Stimulated activated CD8-positive, alpha-beta memory T cell treated with anti-CD3 and anti-CD28 coated beads, Interleukin-12 subunit alpha, Interleukin-12 subunit beta, amount 100 ng/mL, for 1 hour (primary cell): ENCODE measurements at places on chromosomes 3 and 15.
A peak's percentile ranks its signal among the peaks of the same experiment; 100 is the strongest.

DNA sequence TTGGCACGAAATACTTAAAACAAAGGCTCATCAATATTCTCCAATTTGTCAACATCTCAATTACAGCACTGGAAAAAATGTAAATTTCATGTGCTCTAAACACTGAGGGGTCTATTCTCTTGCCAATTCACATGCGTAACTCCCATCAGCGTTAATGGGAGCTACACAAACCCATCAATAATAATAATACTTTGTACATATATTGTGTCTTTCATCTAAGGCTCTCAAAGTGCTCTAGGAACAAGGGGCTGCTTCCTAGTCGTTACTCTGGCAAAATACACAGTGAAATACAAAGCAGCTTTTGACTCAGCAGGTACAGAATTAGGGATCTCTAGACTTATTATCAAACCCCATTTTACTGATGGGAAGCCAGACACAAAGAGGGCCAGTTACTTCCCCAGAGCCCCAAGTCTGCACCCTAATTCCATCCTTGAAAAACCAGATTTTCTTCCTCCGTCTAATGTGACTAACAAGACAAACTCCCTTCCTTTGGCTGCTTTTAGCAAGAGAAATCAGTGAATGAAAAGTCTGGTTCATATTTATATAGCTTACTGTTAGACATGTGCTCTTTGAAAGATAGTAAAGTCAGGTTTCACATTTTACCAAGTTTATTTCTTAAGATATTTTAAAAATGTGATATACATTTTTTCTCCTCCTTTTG, 20.0 kb downstream of the MEIS2 start:
- no peak for DNase-seq

GRCh38 chr3:56917361-56918110, 115.8 kb upstream of the ARHGEF3 start:
- no peak for DNase-seq

- no peak for DNase-seq
These were observed 20.7 kb downstream of the ADAMTS9 start for GRCh38 chr3:64667138-64667537.

DNA sequence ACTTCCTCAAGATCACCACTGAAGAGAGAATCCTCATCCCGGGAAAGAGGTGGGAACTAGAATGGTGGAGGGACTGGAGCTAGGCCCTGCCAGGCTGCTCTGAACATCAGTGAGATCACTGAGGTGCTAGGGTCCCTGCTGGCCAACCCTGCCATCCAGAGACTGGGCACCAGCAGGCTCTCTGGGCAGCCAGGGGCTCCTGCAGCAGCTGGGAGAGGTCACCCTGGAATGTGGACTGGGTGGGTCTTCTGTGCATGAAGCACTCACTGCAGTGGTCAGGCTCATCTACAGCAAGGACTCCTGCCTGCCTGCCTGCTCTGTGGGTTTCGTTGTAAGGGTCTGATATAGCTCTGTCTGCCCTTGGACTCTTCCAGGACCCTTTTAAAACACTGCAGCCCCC, 24.9 kb downstream of the ALS2CL start:
- no peak for DNase-seq

DNA sequence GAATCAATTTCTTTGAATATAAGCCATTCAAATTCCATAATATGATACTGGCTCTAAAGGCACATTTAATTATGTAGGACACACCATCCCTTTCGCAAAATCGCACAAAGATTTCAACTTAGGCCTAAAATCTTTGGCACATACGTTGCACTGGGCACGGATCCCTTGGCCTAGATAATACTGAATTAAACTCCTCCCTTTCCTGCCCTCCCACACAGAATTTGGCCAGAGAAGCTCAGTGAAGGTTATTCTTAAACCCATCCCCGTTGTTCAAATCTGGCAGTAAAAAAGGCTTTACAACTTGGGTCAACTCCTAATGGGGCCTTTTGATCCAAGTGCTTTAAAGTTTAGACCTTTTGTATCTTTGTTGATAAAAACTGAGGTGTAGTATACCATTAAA, 247.2 kb downstream of the PTPRG start:
- DNase-seq: no peak

- no peak for DNase-seq
These were observed 3.3 kb upstream of the CD96 start for GRCh38 chr3:111538681-111539083.

GRCh38 chr3:58999134-58999773, 50.6 kb downstream of the CFAP20DC start:
- no peak for DNase-seq

- DNase-seq: no peak
These were observed 38.6 kb downstream of the RFTN1 start for GRCh38 chr3:16474920-16475319.

GRCh38 chr15:61869656-61870055, 190.6 kb downstream of the VPS13C start:
- DNase-seq: no peak

GRCh38 chr15:80776420-80777045, 2.6 kb upstream of the CEMIP start:
- peak; percentile 47 for DNase-seq

DNA sequence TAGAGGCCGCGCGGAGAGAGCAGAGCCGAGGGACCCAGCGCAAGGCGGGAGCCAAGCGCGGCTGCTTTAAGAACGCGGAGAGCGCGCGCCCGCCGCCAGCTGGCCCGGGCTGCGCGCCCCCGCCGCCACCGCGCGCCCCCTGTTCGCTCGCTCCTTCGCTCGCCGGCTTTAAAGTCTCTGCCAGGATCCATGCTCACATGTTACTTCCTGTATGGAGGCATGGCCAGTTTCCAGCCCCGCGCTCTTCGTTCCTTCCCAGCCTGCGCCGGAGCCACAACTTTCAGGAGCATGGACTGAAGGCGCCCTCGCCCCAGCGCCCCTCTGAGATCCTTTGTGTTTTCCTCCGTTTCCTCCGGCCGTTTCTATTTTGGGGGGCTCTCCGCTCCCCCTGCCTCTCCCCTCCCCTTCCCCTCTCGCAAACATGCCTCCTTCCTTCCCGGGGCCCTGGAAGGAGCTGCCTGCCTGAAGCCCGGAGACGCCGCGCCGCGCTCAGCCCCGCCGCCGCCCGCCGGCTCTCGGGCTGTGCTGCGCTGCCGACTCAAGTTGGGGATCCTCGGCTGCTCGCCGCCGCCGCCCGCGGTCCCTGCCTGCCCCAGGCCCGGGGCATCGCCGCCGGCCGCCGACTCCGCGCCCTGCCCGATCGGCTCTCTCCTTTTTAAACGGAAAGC, at the start of gene PTPRG:
PTPRG (plus strand) TSS at position 198 of the 668 bp plus-strand sequence. CDS start 717 bp downstream, outside the sequence.
- no peak for DNase-seq

- no peak for DNase-seq
These were observed 159.4 kb downstream of the FBLN2 start for GRCh38 chr3:13708301-13708700.

- no peak for DNase-seq
These were observed 5.6 kb downstream of the GABRB3 start for GRCh38 chr15:26767169-26767670.

DNA sequence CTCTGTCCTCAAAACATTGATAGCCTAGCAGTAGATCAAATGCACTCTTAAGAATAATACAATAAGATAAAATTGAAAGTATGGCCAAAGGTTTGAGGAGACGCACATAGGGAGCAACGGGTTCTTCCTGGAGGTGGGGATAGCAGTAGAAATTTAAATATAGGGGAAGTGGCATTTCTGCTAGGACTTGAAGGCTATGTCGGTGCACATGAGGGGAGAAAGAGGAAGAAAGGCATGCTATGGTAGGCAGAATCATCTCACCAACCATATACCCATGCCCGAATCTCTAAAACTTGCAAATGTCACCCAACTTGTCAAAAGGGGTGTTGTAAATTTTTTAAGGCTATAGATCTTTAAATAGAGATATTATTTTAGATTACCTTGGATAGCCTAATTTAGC, 735.1 kb upstream of the LMCD1 start:
- DNase-seq: no peak

- DNase-seq: no peak
These were observed 350.3 kb downstream of the TUSC7 start for GRCh38 chr3:117059956-117060270.

- DNase-seq: no peak
These were observed 215.1 kb upstream of the CNTN4 start for GRCh38 chr3:1883534-1883933.

DNA sequence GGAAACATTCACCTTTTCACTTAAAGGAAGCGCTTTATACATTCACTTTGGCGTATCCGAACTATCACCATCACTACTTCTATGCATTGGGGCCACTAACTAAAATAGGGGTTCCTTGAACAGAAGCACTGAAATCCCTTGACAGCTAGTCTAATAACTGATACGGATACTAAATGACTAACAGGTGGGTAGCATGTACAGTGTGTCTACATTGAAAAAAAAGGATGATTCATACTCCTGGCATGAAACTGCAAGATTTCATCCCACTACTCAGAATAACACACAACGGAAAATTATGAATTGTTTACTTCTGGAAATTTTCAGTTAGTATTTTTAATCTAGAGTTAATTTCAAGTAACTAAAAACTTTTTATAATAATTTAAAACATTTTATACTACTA, 96.7 kb downstream of the SMARCC1 start:
- DNase-seq: no peak

DNA sequence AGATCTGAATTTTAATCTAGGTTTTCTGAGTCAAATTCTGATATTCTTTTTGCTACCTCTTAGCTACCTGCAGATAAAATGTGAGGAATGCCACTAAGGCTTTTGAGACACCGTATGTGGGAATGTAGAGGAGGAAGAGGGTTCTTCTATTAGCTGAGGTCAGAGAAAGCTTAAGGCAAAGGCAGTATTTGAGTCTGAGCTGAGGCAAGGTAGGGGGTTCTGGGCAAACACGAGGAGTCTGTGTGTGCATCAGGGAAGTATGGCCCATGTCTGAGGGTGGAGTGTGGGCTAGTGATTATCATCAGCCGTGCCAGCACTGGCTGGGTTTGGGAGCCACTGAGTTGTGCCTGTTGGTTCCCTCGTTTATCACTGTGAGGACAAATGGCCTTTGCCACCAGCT, 181.1 kb downstream of the SOX2 start:
- DNase-seq: no peak

DNA sequence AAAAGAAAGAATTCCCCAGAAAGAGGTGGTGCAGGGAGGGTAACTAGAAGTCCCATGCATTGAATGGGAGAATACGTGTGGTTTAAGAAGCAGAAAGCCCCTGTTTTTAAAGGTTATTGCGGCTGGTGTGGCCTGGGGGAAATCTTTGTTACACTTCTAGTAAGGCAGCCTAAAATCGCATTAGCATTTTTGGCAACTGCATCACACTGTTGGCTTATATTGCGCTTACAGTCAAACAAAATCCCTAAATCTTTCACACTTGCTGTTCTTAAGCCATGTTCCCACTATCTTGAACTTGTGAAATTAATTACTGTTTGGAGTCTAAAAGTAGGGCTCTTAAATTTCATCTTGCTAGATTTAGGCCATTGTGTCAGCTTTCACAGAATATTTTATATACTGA, 66.0 kb upstream of the GOLIM4 start:
- no peak for DNase-seq

DNA sequence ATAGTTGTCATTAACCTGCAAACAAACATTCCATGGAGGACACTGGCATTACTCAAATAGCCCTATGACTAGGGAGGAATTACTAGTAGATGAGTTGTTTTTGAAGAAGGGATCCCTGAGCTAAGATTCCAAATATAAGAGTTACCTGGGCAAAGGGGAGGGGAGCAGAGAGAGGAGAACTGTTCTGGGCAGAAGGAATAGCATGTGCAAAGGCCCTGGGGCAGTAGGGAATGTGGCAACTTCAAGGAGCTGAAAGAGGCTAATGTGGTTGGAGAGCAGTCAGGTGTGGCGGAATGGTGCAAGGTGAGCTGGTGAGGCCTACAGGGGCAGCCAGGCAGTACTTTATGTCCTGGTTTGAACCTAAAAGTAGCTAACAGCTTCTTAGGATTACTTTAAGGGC, 5.8 kb upstream of the IL17RD start:
- DNase-seq: no peak

DNA sequence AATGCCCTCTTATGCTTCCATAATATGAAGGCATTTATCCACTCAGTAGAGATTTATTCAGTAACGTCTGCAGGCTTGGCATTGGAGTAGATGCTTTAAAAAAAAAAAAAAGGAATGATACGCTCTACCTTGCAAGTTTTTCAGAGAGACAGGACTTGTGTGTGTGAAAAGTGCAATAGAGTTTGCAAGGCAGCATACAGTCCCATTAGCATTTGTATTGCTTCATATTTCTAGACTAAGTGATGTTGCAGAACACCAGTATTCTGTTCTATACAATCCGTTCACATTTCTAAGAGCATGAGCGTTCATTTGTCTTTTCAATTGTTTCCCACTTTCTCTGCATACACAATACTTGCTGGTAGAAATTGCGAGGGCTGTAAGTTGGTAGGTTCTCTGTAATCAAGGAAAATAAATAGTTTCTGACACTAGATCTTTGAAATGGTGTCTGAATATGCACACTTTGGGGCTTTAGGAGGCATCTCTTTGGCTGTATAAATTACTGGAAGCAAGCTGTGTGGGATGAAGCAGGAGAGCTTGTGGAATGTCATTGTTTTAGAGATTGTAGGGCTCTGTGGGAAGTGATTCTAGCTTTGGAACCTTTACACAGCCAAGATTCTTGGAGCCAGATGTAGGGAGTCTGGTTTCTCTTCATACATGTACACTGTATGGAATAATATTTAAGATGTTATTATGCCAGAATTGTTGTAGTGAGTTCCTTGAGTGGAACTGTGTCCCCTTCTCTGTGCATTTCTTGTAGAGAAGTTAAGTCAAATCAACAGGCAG, 262.7 kb downstream of the FEZF2 start:
- DNase-seq: no peak

DNA sequence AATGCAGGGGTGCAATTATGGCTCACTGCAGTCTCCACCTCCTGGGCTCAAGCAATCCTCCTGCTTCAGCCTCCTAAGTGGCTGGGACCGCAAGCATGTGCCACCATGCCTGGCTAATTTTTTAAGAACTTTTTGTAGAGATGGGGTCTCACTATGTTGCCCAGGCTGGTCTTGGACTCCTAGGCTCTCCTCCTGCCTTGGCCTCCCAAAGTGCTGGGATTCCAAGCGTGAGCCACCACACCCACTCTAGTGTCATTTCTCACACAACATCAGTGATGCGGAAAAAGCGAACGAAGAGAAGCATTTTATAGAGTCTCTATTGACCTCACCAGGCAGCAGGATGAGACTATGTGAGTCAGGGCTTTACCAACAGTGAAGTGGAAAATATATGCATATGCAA, 137.7 kb downstream of the PLD1 start:
- no peak for DNase-seq

DNA sequence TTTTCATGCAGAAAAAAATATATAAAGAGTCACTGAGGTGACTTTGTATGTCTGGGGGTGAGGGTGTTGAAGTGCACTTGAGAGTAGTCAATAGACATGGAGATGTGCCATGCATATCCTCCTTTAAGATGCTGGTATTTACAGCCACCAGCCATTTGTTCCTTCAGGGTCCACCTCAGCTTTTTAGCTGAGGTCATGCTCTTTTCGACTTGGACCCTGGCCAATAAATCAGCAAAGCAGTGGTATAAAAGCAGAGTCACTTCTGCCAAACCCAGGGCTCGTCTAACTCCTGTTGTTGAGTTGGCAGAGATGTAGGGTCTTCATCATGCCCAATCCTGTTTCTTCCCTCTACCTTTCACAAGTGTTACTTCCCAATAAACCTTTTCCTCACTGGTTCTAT, 75.1 kb upstream of the OSTN start:
- DNase-seq: no peak

GRCh38 chr3:130916507-130917167, 22.8 kb downstream of the ATP2C1 start:
- DNase-seq: no peak

- no peak for DNase-seq
These were observed 10.4 kb downstream of the PODXL2 start for GRCh38 chr3:127639173-127640041.
